Stimulated activated CD4-positive, alpha-beta T cell treated with anti-CD3 and anti-CD28 coated beads, Interleukin-15, amount 100 ng/mL, for 1 hour (primary cell): ENCODE measurements at places on chromosomes 7 and 10.
A peak's percentile ranks its signal among the peaks of the same experiment; 100 is the strongest.

DNA sequence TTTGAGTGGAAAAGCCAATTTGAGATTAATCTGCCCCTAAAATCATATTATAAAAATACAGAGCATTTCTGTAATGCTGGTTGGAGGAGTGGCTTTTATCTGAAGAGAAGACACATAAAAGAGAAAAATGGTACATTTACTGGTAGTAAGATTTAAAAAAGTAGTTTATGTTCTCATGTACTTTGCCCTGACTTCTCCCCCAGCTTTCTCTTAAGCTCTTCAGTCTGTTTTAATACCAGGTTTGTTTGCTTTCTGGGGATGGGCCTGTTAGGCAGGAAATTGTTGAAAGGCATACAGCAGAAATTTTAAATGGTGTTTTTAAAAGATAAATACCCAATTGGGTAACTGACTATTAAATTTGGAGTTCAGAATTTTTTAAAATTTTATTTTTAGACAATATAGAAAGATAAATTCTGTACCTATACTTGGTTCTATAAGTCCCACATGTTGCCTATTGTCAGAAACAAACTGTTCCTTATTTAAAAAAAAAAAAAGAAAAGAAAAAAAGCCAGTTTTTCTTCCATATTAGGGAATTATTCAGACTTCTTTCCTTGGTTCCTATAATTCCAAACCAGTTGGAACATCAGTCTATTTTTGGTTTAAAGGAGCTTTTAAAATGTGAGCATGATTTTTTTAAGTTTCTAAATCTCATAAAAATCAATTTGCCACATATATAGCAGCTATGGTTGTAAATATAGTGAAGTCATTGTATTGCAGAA lies 136.6 kb downstream of the ARID5B start:
- DNase-seq, result no peak

DNA sequence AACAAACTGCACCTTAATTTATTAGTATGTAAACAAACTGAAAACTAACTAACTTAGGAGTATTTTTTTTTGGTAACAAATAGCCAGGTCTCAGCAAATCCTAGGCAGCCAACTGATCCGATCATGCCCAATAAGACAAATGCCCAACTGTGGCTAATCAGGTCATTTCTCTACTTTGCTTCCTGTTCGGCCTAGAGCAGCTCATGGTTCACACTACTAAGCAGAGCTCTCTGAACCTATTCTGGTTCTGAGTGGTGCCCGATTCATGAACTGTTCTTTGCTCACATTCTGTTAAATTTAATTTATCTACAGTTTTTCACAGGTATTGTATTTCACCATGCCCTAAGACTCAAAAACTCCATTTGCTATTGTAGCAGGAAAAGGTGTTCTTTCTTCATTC lies 55.1 kb downstream of the CCDC3 start:
- DNase-seq, result no peak

DNA sequence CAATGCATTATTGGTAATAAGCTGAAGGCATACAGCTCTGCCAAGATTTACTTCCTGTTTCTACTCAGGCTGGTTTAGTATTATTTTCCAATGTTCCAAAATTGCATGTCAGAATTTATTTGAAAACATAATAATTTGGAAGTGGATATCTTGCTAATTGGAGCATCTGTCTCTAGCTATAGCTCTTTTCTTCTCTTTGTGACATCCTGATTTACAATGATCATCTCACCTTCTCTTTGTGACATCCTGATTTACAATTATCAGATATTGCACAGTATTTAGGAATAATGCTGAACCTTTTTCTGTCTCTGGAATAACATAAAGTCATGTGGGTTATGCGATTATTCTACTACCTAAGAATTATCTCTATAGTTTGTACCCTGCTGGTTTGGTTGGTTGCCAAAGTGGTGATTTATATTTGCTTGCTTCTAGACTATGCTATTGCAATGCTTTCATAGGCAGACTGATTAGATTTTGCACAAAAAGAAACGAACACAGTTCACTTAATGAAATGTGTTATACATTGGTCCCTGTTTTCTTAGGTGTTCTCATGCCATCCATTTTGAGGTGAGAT lies 44.3 kb upstream of the CABCOCO1 start:
- no peak for DNase-seq

DNA sequence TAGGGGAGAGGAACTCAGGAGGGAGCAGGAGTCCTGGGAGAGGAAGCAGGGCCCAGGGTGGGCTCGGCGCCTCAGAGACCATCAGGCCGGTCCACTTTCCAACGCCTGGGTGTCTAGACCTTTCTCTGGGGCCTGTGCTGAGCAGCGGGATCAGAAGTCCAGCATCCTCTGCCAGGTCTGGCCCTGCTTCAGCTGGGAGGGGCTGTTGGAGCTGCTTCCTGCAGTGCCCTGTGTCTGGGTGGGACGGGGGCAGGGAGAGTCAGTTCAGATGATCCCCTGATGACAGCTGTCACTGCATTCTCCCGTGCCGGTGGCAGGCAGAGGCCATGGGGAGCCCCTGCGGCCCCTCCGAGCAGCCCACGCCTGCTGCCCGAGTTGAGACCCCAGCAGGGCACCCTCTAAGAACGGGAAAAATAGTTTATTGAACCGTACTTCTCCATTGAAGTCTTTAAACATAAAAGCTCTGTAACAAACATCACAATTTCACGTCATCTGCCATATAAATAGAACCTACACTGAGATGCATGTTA lies 23.3 kb downstream of the AP5Z1 start:
- DNase-seq, result no peak

GRCh38 chr7:156897673-156898072 lies 4.7 kb upstream of the LMBR1 start:
- no peak for DNase-seq

DNA sequence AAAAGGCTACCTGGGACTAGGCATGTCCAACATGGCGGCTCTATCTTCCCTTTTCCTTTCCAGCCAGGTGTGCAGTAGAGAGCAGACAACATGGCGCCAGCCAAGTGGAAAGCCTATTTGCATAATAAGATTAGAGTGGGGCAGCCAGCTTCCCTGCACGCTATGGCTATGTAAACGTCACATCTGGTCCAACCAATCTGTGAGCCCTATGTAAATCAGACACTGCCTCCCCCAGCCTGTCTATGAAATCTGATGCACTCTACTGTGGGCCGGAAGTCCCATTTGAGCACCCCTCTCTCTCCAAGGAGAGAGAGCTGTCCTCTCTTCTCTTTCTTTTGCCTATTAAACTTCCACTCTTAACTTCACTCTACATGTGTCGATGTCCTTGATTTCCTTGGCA lies 984.9 kb upstream of the AUTS2 start:
- no peak for DNase-seq

DNA sequence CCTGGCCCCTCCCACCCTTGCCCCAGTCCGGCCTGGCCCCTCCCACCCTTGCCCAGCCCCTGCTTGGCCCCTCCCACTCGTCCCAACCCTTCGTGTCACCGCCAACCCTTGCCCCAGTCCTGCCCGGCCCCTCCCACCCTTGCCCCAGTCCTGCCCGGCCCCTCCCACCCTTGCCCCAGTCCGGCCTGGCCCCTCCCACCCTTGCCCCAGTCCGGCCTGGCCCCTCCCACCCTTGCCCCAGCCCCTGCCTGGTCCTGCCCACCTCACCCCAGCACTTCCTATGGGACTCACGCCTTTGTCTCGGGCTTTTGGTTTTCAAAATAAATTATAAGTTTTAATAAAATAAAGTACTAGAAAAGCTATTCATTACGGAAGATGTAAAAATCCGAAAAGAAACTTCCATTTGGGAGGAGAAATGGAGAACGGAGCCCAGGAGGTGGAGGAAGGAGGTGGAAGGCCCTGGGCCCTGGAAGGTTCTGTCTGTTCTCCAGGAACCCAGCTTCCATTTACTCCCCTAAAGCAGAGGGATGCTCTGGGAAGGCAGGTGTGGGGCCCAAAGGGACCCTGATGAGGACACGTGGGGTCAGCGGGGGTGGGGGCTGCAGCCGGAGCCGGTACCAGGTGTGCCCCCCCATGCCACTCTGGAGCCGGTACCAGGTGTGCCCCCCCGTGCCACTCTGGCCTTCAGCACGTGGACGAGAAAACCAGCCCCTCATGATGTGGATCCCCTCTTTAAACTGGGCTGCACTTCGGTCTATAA lies 52.2 kb downstream of the PWWP2B start:
- DNase-seq, result no peak

DNA sequence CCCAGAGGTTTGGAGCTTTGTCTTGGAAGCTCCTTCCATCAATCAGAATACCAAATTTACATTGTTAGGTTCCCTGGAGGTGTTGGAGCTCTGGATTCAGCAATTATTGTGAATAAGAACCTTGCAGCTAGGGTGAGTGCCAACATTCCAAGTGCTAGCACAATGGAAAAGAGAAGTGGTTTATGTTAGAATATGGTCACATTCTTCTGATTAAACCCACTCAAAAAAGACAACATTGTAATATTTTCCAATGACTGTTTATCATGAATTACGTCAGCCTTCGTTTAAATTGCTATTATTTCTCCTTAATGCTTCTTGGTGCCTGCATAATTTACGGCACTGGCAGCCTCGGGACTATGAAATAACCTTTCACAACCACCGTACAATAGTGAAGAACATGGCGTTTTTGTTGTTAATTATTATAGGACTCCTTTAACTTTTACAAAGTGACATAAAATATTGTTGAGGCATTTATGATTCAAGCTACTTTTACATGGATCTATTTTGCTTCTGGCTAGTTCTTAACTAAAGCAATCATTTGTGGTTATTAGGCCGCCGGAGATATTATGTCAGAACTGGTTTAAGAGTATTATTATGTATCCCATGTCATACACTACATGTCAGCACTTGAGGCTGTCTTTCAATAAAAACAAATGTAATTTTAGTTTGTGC lies 117.7 kb downstream of the ARID5B start:
- DNase-seq, result no peak

DNA sequence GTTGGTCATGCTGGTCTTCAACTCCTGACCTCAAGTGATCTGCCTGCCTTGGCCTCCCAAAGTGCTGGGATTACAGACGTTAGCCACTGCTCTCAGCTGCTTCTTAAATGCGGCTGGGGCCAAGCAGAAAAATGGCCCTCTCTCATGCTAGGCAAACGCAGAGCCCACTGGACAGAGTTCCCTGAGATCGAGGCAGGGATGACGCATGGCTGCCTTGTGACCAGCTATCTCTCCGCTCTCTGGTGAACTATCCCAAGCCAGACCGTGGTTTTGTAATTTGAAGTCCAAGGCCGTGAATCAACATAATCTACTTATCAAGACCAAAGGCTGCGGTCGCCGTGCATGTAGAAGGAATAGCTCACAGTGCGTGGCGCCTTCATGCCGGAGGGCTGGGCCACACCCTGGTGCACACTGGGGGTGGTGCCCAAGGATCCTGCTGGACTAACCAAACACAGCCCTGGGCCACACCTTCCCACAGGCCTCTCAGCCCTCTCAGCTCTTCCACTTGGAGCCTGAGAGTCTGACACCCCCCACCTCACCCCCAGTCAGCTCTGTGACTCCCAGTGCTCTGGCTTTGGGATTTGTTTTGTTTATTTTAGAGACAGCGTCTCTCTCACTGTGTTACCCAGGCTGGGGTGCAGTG lies 88.1 kb upstream of the CUX1 start:
- no peak for DNase-seq

DNA sequence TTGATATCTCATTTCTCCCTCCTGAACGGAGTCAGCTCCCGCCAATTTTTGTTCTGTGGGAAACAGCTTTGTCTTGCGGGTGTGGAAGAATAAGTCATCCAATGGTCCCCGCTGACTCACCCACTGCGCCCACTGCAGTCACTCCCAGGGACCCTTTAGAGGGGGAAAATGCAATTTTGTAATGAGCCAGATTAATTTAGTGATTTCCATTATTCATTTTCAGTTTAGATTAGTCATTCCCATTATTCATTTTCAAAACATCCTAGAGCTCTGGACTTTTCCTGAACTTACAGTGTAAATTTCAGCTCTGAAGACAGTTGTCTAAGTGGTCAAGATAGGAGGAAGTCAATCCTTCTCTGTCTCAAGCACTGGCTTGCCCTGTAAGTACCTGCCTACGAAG lies 154.9 kb upstream of the TMEM72 start:
- DNase-seq, result no peak

- no peak for DNase-seq
Observed at GRCh38 chr7:96297876-96298275, 24.0 kb downstream of the SLC25A13 start.

DNA sequence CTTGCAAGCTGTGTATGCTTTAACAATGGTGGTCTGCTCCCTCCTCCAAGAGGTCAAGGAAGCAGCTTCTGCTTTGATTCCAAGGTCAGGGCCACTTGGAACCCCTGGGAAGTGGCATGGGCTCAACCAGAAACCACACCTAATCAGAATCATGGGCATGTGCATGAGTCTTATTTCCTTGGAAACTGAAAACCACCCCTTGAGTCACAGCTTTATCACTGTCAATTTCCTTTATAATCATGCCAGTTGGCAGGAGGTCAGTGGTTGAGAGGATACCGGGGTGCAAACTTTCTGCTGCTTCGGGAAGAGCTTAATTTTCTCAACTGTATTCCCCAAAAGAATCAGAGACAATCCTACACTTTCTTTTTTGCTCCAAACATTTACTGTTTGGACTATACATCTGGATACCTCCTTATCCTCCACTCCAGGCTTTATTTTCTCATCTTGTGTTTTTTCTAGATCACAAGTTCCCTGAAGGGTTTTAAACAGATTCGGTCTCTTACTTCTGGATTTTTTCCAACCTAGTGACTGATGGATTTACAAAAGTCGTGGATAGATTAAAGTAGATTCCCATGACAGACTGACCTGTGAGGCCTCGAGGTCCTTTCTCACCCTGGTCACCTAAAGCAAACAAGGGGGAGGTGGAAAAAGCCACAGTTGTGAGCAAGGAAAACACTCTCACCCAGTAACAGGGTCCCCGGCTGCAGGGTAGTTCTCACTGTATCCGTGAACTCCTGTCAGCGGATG lies 36.0 kb downstream of the COL17A1 start:
- no peak for DNase-seq

DNA sequence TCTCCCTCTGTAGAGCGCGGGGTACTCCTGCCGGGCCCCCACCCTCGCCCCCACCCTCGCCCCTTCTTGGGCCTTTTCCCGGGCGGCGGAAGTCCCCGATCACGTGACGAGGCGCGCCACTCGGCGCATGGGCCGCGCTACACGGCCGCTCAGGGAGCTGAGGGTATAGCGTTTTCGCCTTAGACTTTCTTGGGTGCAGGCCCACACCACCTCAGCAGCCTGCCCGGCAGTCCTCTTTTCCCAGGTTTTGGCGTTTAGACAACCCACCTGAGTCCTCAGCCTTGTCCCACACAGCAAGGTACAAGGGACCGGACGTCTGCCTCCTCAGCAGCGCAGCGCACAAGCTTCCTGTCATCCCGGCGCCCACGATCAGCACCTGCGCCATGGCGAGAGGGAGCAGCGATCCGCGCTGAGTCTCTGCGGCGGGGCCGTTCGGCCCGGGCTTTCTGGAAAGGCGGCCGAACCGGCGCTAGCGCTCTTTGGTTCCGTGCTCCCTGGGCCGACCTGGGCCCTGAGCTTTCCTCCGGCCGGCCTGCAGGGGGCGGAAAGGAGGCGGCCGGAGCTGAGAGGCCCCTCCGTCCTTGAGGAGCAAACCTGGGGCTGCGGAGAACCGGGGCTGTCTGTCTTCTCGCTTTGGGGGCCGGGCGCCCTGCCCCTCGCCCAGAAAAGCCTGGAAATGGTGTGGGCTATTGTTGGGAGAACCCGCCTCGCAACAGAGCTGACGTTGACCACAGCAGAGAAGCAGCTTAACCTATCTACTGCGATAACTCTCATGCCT lies at the start of gene RNLS:
TSS of gene RNLS (minus strand) at position 513 of the 778 bp plus-strand sequence.
- DNase-seq, result peak; percentile 40

GRCh38 chr10:104037261-104037951 lies 48.3 kb downstream of the COL17A1 start:
- no peak for DNase-seq
